ENCODE measurements at places on chromosomes 12 and 14. TPM values are rescaled to one million over a fixed set of nuclear protein-coding genes. Genes with fewer than 3 reads are reported as not detected.
A peak's percentile ranks its signal among the peaks of the same experiment; 100 is the strongest.

- DNase-seq: no peak
Observed at GRCh38 chr12:62658910-62659309, 192.3 kb downstream of the MON2 start.

DNA sequence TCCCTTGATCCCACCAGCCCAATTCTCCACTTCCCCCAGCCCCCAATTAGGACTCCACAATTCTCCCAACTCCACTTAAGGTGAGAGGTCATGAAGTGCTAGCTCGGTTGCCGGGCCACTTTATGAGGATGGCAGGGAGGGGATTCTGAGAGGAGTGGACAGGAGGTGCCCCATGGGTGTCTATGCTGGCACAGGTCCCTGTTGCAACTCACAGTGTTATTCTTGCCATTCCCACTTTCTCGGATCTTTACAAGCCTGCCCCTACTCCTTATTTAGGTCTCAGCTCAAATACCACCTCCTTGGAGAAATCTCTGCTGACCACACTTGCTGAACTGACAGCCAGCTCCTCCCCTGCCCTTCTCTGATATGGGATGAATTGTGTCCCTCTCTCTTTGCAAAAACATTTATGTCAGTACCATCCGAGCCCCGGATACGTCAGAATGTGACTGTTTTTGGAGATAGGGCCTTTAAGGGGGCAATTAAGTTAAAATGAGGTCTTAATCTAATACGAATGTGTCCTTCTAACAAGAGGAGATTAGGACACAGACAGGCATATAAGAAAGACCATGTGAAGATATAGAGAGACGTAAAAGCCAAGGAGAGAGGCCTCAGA, 4.2 kb upstream of the LGALS3 start:
- no peak for DNase-seq

DNA sequence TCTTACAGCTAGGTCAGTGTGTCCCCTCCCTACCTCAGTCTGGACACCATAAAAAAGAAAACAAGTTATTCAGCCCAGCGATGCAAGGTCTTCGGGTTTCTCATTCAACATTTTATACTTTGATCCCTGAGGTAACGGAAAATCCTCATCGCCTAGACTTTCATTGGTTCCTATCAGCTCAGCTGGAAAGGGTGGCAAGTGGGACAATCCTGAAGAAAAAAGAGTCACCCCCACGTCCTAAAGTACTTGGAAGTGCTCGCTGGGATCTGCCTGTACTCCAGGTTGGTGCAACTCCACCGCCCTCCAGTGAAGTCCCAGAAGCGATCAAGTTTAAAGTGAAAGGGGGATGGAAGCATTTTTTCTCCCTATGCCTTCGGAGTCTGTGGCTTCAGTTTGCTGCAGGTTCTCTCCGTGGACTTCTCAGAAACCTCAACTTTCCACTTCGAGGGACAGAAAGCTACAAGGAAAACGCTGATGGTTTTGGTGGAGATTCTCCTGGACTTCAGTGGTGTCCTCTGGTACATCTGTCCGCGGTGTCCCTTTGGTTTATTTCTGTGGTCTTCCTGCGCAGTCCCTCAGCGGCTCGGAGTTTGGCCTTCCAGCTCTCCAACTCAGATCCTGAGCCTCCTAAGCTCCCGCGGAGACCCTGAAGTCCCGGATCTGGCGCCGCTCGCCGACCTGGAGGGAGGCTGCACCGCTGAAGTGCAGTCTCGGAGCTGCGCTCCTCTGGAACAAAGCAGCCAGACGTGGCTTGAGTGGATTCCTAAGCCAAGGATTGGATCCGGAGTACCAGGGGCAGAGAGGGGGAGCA, 1.8 kb upstream of the LRFN5 start:
- DNase-seq: peak; percentile 55

DNA sequence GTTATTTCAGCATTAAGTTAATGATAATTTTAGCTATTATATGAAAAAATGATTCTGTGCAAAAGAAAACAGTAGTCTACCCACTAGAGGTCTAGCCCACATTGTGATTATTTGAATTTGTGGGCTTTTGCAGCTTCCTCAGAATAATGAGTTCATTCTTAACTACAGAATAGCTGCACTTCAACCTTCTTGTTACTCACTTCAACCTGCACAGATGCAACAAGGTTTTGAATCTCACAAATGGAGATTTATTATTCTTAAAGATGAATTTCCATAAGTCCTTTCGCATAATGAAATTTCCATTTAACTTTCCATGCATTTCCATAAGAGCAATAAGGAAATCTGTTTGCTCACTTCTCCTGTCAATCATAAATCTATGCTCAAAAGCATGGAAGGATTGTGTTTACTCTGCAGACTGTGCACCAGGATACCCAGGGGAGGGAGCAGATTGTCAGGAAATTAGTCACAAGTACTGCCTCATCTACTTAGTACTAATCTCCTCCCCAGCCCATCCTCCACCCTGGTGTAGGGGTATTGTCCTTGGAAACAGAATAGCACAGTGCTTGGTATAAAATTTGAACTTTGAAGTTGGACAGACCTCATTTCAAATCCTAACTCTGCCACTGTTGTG, 24.1 kb downstream of the PTGER2 start:
- no peak for DNase-seq

GRCh38 chr12:16573398-16574077, 32.4 kb downstream of the LMO3 start:
- no peak for DNase-seq

GRCh38 chr12:4829161-4829792, 80.4 kb upstream of the KCNA1 start:
- DNase-seq: no peak

DNA sequence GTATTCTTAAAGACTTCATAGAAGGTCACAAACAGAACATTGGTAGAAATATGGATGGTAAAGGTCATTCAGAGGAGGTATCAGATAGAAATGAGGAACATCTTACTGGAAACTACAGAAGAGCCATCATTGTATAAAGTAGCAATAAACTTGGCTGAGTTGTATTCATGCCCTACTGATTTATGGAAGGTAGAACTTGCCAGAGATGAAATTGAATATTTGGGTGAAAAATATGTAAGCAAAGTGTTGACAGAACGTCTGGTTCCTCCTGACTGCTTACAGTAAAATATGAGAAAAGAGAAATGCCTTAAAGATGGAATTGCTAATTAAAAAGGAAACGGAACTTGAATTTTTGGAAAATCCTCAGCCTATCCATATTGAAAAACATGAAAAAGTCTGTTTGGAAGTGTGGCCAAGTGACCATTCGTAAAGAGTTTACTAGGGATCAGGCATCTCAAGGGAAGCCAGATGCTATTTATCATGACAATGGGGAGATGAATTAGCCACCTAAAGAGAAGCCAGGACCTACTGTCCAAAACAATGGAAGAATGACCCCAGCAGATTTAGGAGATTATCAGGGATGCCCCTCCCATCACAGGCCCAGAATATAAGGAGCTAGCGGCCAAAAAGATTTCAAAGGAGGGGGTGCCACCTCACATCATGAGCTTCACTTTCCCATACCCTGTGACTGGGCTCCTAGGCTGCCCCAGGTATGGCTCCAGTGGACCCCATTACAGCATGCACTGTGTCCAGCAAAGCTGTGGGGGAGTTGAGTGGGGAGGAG, 189.3 kb downstream of the ITPR2 start:
- DNase-seq: no peak

DNA sequence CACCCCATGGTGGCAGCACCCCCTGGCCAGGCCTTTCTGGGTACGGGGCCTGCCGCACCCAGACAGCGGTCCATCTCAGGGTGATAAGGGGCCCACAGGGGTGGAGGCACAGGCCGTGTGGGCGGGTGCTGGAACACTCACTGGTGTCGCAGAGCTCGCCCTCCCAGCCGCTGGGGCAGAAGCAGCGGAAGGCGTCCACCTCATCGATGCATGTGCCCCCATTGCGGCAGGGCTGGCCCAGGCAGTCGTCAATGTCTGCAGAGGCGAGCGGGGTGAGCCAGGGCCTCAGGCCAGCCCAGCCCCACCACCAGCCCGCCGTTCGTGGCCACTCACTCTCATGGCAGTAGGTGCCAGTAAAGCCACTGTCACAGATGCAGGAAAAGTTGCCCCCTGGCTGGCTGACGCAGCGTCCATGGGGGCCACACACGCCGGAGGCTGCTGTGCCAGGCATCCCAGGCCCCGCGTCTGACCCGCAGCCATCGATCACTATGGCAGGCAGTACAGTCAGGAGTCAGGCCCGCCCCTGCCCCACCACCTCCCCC, 19.9 kb downstream of the JAG2 start:
- peak; percentile 84 for DNase-seq

DNA sequence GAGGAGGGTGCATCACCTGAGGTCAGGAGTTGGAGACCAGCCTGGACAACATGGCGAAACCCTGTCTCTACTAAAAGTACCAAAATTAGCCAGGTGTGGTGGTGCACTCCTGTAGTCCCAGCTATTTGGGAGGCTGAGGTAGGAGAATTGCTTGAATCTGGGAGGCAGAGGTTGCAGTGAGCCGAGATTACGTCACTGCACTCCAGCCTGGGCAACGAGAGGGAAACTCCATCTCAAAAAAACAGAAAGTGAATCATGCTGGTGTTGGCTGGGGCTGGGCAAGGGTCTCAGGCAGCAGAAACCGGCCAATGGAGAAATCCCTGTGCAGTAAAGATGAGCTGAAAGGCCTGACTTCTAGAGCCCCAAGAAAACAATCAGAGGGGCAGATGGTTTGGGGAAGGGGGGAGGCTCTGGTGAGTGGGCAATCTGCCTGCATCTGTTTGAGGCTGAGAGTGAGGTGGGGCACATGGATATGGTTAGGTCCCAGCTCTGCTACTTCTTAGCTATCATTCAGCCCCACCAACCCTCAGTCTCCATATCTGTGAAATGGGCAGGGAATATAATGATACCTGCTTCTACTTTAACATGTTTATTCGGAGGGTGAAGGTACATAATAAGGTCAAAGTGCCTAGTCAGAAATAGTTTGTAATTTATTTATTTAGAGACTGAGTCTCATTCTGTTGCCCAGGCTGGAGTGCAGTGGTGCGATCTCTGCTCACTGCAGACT, 21.3 kb upstream of the COX6A1 start:
- no peak for DNase-seq

- no peak for DNase-seq
Observed at GRCh38 chr14:74563233-74563585, 48.8 kb downstream of the LTBP2 start.

DNA sequence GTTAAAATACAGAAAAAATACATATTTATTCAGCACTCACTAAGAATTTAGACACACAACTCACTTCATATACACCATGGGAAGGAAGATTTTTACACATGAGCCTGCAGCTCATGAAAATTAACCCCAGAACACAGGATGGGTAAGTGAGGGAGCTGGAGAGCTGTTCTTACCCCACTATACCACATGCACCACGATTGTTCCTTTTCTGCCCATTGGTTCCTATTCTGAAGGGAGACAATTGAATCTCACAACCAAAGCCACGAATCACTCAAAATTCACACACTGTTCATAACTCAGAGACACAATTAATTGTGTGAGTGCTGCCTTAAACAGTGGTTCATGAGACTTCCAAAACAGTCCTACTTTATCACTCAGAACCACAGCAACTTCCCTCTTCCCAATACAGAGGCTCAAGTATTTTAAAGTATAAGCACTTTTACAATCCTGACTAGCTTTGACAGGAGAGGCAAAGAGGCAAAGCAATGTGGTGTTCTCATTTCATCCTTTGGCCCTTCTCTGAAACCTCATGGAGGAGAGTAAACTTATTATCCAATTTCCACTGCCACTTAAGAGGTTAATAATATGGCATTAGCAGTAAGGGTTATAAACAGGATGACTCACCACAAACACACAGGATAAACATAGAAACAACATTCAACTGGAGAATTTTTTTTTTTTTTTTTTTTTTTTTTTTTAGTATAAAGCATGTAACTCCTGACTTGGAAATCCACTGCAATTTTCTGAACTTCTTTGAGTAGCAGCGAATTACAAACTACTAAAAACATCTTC, 59.5 kb downstream of the ITPR2 start:
- no peak for DNase-seq

DNA sequence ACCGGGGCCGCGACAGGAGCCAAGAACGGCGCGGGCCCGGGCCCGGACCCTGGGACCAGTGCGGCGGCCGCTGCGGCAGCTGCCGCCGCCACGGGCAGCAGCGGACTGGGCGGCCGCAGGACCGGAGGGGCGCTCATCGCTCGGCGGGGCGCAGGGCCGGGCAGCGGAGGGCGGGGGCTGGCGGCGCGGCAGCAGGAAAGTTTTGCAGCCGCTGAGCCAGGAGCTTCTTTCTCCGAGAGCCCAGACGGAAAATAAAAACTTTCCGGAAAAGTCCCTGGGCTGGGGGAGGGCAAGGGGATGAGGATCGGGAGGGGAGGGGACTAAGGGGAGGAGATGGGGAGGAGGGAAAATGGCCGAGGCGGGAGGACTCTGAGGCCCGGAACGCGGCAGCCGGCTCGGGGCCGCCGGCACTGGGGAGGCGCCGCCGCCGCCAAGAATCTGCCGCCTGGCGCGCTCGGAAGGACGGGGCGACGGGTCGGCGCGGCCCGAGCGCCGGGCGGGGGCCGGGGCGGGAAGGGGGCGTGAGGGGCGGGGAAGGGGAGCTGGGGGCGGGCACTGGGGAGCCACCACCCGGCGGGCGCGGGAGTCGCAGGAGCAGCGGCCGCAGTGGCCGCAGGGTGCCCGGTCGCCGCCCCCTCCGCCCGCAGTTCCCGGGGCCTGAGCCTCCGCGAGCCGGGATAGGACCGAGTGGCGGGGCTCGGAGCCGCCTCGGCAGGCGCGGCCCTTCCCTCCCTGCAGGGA, at the start of gene PRKD1:
Gene PRKD1, minus strand, starts transcription at position 472 of the 741 bp plus-strand sequence.
- DNase-seq: peak; percentile 92

DCTN2 gene
- 104 TPM for total RNA-seq

KRT73 gene
- total RNA-seq: not detected

Data from chondrocyte (in vitro differentiated cells).